ENCODE measurements at places on chromosomes 7 and 10. TPM values are rescaled to one million over a fixed set of nuclear protein-coding genes. Genes with fewer than 3 reads are reported as not detected.

Gene SPDYE2B
- not detected for total RNA-seq

Gene MRLN
- not detected for total RNA-seq

Gene PVRIG
- not detected for total RNA-seq

GRCh38 chr10:123663522-123663921 is 2.6 kb upstream of the GPR26 start:
- DNase-seq = no peak

GRCh38 chr7:29113384-29114102 is 32.8 kb downstream of the CPVL start:
- peak; percentile 44 for DNase-seq

DNA sequence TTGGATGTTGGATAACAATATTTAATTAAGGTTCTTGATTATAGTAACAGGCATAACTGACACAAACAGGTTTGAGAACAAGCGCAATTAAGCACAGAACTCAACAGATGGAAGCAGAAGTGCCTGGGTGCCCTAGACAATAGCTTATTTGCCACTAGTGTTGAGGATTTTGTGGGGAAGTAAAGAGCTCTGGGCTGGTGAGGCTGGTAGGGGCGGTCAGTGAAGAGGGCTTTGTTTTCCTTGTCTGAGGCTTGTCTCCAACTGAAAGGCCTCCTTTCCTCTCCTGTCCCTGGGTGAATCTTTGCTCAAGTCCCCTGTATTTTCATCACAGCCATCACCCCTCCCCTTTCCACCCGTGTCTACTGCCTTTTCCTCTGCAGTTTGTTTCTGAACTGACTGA is 104.6 kb downstream of the KAT6B start:
- no peak for DNase-seq

DNA sequence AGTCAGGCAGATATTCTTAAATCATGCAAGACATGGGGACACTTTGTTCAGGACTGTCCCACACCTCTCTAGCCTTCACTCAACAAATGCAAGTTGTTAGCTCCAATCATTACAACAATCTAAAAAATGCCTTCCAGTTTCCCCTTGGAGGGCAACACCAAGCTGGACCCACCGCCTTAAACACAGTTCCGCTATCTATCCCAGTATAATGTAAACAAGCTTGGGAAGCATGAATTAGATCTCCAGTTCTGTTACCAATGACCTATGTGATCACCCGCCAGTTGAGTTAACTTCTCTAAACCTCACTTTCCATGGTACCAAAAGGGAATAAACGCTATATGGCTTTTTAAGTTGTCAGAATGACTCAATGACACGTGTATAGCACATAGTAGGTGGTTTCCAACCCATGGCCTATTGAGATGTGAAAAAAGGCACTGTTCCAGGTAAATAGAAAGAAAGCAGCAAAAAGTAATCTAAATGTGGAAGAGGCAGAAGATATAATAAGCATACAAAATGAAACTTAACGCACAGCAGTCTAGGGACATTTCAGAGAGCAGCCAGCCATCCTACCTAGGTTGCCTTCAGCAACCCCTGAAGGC is 2.4 kb upstream of the REEP3 start:
- no peak for DNase-seq

DNA sequence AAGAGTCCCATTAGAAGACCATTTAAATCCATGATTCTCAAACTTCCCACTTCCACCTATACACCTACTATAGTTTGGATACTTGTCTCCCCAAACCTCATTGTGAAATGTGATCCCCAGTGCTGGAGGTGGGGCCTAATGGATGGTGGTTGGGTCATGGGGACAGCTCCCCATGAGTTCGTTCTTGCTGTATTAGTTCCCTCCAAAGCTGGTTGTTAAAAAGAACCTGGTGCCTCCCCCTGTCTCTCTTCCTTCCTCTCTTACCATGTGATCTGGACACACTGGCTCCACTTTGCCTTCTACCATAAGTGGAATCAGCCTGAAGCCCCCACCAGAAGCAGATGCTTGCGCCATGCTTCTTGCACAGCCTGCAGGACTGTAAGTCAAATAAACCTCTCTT is 53.9 kb downstream of the WIPF3 start:
- DNase-seq = no peak

DNA sequence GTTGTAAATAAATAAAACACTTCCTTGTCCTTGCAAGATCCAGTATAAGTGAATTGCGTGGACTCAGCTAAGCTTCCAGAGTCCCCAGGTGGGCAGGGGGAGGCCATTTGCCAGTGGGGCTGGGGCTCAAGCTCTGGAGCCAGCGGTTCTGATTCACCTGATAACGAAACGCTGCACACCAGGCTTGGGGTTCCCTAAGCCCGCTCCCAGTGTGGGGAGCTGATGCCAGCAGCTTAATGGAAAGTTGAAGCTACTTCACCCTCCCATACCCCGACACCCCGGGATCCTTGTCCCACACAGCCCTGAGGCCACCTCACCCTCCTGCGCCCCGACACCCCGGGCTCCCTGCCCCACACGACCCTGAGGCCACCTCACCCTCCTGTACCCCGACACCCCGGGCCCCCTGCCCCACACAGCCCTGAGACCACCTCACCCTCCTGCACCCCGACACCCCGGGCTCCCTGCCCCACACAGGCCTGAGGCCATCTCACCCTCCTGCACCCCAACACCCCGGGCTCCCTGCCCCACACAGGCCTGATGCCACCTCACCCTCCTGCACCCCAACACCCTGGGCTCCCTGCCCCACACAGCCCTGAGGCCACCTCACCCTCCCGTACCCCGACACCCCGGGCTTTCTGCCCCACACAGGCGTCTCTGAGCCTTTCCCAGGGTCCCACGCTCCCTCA is 30.8 kb downstream of the FKBP6 start:
- no peak for DNase-seq

DNA sequence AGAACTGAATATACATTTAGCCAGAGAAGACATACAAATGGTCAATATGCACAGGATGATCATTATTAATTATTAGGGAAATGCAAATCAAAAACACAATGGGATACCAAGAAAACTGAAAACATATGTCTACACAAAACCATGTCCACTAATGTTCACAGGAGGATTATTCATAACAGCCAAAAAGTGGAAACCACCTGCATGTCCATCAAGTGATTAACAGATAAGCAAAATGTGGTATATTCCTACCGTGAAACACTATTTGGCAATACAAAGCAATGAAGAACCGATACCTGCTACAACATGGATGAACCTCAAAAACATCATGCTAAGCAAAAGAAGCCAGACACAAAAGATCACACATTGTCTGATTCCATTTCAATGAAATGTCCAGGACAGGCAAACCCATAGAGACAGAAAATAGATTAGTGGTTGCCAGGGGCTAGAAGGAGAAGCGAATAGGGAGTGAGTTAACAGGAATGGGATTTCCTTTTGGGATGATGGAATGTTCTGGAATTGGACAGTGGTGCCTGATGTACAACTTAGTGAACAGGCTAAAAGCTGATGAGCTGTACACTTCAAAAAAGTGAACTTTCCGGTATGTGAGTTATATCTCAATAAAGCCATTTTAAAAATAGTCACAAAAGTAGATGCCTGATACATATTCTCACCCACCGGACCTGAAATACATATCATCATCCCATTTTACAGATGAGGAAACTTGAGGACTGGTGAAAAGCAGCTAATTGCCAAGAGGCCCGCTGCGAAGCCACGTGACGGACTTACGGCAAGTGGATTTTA is 33.6 kb downstream of the HIPK2 start:
- peak; percentile 44 for DNase-seq

GRCh38 chr10:48736596-48736995 is 51.9 kb downstream of the WDFY4 start:
- DNase-seq = no peak

DNA sequence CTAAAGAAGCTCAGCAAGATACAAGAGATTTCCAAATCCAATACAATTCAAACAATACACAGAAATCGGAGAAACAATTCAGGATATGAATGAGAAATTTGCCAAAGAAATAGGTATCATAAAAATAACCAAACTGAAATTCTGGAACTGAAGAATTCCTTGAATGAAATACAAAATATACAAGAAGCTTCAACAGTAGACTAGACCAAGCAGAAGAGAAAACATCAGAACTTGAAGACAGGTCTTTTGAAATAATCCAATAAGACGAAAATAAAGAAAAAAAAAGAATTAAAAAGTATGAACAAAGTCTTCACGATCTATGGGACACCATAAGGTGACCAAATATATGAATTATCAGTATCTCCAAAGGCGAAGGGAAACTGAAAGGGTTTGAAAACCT is 2.8 kb upstream of the IFIT2 start:
- DNase-seq = no peak

- DNase-seq = no peak
Measured at GRCh38 chr10:81733542-81733941, 141.5 kb upstream of the NRG3 start.

GRCh38 chr7:130926001-130926691 is 192.1 kb upstream of the KLF14 start:
- no peak for DNase-seq

GRCh38 chr10:79316671-79317431 is 30.4 kb upstream of the PPIF start:
- DNase-seq = no peak

GRCh38 chr10:26463986-26464385 is 25.8 kb downstream of the APBB1IP start:
- no peak for DNase-seq

DNA sequence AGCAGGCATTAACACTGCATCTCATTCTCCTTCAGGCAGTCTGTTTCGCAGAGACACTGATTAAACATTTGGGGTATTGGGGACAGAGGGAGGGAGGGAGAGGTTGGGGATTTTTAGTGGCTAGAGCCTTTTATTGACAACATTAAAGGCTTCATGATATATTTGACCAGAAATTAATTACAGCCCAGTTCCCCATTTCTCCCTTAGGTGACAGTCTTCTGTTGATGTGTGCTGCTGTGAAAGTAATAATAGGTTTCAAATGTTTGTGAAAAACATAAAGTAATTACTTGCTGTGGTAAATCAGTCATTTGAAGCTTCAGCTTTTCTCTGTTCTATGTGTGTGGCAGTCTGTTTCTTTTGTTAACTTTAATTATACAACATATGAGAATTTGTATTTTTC is 105.3 kb upstream of the LRGUK start:
- no peak for DNase-seq

DNA sequence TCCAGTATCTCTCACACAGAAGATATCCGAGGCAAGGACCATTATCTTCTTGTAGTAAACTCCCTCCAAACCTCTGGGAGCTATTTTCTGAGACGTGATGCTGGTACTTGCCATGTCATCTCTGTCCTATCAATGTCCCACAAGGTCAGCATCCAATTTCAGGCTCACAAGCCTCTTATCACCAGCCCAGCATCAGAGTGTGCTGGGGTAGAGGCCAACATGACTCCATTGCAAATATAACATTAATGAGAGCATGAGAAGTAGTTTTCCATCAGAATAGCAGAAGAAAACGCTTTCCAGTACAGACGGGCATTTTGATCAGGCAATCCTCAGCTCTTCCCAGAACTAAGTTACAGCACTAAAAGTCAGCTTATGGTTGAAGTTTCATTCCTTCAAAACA is 5.6 kb downstream of the MORN4 start:
- no peak for DNase-seq

GRCh38 chr7:82053453-82054032 is 283.7 kb upstream of the HGF start:
- DNase-seq = peak; percentile 22

DNA sequence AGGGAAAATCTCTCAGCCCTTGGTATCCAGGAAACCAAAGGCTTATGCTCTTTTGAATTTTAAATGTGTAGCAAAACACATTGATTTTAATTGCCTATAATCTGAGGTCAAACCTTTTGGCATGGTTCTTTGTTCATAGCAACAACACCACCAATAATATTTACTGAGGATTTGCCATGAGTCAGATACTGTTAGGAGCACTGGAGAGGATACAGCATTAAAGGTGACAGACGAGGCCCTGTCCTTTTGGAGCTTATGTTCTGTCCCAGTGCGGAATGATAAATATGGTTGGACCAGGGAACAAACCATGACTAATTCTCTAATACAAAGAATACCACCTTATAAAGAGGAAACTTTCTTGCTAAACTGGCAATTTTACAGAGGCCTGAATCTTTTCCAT is 176.6 kb downstream of the CTNNA3 start:
- DNase-seq = no peak

Measured in lung microvascular endothelial cell (primary cell).